ENCODE measurements at places on chromosomes 5 and 9.

DNA sequence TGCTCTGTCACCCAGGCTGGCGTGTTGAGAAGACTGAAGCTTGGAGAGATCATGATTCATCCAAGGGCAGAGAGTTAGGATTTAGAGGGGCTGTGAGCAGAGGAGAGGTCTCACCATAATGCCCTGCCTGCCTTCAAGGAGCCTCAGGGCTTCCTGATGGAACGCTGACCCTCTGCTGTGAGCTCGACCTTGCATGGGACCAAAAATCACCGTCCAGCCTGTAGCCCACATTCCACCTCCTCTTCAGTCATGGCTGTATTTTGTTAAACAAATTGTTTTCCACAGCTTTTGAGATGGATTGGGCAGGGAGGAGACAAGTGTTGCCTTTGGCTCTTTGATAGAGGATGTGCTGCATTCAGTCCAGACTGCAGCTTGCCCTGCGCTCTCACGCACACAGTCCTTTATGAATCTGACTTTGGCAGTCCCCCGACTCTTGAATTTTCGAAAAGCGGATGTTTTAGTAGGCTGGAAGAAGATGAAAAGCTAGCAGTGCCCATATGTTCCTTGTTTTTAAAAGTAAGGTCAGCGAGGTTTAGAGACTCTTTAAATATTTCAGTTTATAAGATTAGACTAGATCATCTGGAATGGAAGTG is 79.5 kb downstream of the MVB12B start:
- no peak for DNase-seq

DNA sequence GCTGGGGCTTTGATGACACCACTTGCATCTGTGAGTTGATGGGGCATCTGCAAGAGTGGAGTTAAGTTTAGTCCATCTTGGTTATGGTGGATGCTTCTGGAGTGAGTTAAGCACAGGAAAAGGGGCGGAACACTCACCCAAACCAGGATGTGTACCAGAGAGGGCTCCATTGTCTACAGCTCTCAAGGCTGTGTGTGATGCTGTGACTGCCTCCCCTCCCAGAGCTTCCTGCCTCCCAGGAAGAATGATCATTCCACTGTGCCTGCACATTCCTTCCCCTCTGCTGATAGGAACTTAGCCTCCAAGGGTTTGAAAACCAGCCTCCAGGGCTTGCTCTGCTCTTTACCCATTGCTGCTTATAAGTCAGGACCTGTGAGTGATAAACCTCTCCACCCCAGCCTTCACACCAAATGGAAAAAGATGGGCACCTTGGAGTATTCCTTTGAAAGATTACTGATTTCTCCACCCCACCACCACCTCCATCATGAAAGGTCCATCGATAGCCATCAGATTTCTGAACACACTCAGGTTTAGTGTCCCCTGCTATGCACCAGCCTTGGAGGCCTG is 160.1 kb upstream of the SPRY4 start:
- peak; percentile 34 for DNase-seq

- no peak for DNase-seq
These were observed 87.3 kb downstream of the COL5A1 start for GRCh38 chr9:134728801-134729495.

- DNase-seq = no peak
These were observed 138.1 kb upstream of the PCA3 start for GRCh38 chr9:76626141-76626540.

DNA sequence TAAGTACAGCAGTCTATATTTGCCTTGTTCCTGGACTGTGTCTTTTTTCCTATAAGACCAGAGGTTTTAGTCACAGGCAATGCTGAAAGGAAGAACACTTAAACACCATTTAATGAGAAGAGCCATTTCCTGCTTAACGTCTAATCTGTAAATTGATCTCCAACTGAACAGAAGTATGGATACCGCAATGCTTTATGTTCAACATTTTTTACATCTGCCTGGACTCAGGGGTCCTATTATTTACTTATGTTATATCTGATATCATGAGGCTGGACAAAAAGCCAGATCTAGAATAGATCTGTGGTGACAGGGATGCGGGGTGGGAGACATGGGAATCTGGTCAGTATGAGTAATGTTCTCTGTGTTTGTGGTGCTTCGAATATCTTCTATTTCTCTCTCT is 334.6 kb upstream of the MPDZ start:
- no peak for DNase-seq

GRCh38 chr9:88342246-88342645 is 46.0 kb upstream of the SPIN1 start:
- no peak for DNase-seq

GRCh38 chr5:10248378-10249260 is 1.1 kb downstream of the ATPSCKMT start:
- DNase-seq = no peak

DNA sequence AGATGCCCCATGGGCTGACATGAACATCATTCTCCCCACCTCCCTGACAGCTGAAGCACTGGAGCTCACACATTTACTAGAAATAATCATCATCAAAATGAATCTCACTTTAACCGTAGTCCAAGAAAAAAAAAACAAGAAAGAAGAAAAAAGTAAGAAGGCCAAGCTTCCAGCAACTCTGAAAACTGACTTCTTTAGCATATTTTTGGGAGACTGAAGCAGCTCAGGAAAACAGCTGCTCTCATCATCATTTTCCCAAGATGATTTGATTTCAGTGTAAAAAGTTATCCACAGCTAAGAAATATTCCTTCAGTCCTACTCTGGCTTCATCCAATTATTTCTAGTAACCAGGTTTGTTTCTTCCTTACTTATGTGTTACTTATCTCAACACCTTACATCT is 91.7 kb downstream of the GLDC start:
- DNase-seq = no peak

- no peak for DNase-seq
These were observed 16.9 kb upstream of the TMEM250 start for GRCh38 chr9:136135326-136136126.

Measured in dermis blood vessel endothelial cell (primary cell).